Left lobe of liver (tissue), 2 donors: ENCODE measurements at places on chromosomes 12 and 14.
A peak's percentile ranks its signal among the peaks of the same experiment; 100 is the strongest.

DNA sequence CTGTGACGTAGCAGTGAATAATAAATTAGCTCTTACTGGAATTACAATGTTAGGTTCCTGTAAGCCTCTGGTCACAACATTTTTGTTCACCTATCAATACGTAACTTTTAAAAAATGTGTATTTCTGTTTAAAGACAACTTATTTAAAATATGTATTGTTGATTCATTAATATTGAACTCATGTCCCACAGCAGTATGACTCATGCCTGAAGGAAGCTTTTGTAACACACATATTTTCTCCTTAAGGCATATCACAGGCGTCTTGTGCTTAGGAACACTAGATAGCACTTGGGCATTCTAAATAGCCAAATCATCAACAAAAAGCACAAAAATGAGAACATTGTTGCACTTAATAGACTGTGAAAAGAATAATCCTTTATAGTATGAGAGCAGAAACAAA is 92.5 kb downstream of the GPHN start:
- no peak for DNase-seq

DNA sequence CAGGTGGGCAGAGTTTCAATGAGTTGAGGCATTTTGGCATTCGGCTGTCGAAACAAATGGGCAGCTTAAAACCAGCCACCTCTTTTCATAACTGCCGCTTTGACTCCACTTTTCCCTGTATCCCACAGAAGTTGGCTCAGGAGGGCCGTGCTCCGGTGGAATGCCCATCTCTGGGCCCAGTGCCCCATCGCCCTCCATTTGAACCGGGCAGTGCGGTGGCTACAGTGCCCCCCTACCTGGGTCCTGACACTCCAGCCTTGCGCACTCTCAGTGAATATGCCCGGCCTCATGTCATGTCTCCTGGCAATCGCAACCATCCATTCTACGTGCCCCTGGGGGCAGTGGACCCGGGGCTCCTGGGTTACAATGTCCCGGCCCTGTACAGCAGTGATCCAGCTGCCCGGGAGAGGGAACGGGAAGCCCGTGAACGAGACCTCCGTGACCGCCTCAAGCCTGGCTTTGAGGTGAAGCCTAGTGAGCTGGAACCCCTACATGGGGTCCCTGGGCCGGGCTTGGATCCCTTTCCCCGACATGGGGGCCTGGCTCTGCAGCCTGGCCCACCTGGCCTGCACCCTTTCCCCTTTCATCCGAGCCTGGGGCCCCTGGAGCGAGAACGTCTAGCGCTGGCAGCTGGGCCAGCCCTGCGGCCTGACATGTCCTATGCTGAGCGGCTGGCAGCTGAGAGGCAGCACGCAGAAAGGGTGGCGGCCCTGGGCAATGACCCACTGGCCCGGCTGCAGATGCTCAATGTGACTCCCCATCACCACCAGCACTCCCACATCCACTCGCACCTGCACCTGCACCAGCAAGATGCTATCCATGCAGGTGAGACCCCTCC is 5.0 kb upstream of the RNU7-1 start:
- DNase-seq = no peak

- DNase-seq = no peak
These were observed at the start of gene SLCO1C1 for GRCh38 chr12:20695232-20695631. SLCO1C1 (plus strand) TSS chr12:20695332; CDS start chr12:20699577, 4,245 bp downstream.

DNA sequence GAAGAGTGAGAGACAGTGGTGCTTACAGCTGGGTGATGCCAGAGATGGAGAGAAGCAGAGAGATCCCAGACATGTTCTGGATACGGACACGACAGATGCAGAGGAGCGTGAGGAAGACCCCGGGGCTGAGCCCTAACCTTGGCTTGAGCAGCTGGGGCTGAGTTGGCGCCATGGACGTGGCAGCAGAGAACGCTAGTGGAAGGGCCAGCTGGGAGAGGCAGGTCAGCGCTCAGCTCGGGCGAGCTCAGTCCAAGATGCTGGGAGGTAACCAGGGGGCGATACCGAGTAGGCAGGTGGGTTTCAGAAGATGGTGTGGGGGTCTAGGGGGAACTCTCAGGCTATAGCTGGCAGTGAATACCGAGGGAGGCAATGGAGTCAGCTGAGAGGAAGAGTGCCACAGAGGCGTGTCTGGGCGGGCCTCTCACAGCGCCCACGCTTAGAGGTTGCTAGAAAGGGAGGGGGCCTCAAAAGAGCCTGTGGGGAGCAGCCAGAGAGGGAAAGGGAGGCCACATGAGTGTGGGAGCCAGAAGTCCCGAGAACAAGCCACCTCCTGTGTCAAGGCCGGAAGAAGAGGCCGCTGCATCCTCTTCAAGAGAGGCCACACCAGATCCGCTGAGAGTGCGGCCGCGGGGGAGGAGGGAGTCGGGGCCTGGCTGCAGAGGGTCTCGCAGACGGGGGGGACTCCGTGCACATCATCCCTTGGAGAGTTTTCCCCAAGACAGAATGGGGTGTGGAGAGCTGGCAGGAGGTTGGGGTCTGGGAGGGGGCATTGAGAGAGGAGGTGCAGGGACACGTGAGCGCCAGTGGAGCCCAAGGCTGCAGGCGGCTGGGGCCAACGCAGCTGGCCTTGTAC is 57.0 kb upstream of the DIO3 start:
- DNase-seq = peak; percentile 32

GRCh38 chr14:78141590-78141989 is 28.6 kb upstream of the NRXN3 start:
- DNase-seq = no peak

DNA sequence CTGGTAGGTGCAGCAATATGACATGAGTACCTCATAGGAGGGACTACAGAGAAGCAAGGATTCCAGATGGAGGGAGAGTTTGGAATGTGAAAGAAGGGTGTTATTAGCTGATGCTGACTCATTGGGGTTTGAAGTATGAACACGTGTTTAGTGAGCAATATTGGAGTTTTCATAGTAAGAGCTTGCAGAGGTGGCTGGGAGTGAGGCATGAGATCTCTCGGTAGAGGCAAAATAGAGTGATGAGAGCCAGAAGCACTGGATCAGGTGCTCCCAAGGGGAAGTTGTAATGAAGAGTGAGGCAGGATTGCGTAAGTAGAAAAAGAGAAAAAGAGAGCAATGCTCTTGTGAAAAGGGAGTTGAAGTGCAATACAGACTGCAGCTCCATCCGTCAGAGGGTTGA is 42.1 kb downstream of the MGST1 start:
- DNase-seq = no peak

GRCh38 chr12:5623411-5623810 is 191.5 kb downstream of the NTF3 start:
- no peak for DNase-seq
